ENCODE measurements at places on chromosomes 13 and 19. TPM values are rescaled to one million over a fixed set of nuclear protein-coding genes. Genes with fewer than 3 reads are reported as not detected.

DNA sequence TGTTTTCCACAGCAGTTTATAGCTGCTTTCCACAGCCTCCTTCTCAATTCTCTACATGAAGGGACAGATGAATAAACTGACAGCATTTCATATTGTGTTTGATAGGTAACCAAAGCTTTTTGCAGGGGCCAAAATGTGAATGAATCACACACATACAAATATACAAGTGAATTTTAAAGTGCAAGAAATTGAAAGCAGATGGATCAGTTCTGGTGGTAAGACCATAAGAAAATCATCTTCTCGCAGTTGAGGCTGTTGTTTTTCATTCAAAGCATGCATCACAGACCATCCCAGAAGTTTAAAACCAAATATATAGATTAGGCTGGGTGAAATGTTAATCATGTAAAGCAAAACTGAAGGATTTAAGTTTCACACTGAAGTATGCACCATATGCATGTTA lies 1569.4 kb downstream of the PCDH9 start:
- no peak for DNase-seq

The INSR gene
- 12.5 TPM for total RNA-seq

The SNRNP70 gene
- 994 TPM for total RNA-seq

The NUMBL gene
- total RNA-seq = 14.6 TPM

The CIRBP gene
- 72.7 TPM for total RNA-seq

The PRTN3 gene
- not detected for total RNA-seq

GRCh38 chr13:41200126-41200525 lies 5.8 kb upstream of the KBTBD7 start:
- no peak for DNase-seq

GRCh38 chr19:17035842-17036424 lies 9.3 kb upstream of the CPAMD8 start:
- no peak for DNase-seq

GRCh38 chr19:52219611-52220010 lies 29.8 kb downstream of the PPP2R1A start:
- no peak for DNase-seq

DNA sequence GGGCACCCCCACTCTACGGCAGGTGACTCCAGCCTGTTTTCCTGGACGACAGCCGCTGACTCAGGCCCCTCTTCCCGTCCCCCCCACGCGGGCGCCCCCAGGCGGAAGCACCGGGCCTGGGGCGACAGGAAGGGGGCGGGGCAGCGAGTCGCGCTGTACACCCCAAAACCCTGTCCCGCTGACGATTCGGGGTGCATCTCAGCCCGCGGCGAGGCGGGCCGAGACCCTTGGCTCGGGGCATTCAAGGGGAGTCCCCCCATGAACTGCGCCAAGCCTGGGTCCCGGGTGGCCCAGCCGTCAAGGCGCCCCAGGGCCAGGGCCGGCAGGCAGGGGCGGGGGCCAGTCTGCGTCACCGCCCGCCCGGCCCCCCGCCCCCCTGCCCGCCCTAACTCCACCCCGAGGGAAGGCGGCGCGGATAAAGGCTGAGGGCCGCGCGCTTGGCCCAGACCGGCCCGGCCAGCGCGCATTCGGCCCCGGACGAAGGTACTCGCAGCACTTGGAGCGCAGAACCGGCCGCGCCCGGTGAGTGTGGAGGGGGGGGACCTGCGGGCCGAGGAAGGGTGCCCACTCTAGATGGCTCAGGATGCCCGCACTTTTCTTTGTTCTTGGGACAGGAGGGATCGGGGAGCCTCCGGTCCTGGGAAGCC lies at the start of gene MIDN:
TSS of gene MIDN (plus strand) at position 445 of the 647 bp plus-strand sequence. CDS start 1,714 bp downstream, outside the sequence.
- DNase-seq = peak; percentile 80

DNA sequence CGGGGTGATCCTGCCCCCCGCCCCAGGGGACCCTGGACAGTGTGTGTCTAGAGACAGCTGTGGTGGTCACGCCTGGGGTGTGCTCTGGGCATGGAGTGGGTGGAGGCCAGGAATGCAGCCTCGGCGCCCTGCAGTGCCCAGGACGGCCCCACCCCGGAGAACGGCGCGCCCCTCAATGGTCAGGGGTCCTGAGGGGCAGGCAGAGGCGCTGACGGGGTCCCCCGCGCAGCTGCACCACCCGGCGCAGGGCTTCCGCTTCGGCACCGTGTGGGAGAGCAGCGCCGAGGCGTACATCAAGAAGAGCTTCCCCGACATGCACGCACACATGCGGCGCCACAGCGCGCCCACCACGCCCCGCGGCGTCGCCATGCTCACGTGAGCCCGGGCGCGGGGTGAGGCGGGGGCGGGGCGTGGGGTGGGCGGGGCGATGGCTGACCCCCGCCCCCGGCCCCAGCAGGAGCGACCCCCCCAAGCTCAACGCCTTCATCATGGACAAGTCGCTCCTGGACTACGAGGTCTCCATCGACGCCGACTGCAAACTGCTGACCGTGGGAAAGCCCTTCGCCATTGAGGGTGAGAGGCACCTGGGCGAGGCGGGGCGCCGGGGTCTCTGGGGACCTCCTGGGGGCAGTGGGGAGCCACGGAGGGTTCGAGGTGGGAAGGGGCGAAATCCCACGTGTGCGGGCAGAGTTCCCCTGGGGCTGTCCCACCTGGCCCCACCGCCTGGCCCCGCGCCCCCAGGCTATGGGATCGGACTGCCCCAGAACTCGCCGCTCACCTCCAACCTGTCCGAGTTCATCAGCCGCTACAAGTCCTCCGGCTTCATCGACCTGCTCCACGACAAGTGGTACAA lies 7.4 kb downstream of the GRIN3B start:
- no peak for DNase-seq

The ZNF99 gene
- not detected for total RNA-seq

The ZNF529 gene
- total RNA-seq = 0.44 TPM

All from HT-29 (cell line).